HCT116 (cell line): ENCODE measurements at places on chromosomes 7 and 10.
A peak's percentile ranks its signal among the peaks of the same experiment; 100 is the strongest.

DNA sequence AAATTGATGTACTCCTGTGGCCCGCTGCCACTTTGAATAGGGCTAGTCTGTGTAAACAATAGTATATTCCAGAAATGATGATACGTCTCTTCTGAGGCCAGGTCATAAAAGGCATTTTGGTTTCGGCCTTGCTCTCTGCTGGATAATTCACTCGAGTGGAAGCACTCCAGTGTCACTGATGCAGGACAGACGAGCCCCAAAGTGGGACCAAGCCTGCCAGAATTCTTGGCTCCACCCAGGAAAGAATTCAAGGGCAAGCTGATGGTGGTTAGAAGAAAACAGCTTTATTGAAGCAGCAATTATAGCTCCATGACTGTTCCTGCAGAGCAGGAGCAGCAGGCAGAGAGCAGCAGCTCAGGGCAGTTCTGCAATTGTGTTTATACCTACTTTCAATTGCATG lies 717.6 kb downstream of the GRM8 start:
- DNase-seq, result no peak

GRCh38 chr10:88913788-88914187 lies 33.7 kb downstream of the STAMBPL1 start:
- DNase-seq, result no peak

DNA sequence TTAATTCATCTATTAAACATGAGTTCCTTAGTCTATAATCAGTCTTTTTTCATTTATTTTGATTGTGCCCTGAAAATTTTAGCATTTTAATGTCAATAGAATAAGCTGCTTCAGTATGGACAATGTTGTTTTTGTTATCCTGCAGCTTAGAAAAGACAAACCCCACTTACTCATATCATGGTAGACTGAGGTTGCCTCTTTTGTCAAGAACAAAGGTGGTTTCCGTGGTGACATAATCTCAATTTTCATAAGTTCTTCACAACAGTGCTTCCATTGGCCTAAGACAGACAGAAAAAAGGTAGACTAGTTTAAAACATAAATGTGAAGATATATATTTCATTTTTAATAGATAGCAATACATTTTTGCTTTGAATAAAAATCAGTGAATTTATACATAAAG lies 69.1 kb downstream of the RTKN2 start:
- DNase-seq, result no peak

DNA sequence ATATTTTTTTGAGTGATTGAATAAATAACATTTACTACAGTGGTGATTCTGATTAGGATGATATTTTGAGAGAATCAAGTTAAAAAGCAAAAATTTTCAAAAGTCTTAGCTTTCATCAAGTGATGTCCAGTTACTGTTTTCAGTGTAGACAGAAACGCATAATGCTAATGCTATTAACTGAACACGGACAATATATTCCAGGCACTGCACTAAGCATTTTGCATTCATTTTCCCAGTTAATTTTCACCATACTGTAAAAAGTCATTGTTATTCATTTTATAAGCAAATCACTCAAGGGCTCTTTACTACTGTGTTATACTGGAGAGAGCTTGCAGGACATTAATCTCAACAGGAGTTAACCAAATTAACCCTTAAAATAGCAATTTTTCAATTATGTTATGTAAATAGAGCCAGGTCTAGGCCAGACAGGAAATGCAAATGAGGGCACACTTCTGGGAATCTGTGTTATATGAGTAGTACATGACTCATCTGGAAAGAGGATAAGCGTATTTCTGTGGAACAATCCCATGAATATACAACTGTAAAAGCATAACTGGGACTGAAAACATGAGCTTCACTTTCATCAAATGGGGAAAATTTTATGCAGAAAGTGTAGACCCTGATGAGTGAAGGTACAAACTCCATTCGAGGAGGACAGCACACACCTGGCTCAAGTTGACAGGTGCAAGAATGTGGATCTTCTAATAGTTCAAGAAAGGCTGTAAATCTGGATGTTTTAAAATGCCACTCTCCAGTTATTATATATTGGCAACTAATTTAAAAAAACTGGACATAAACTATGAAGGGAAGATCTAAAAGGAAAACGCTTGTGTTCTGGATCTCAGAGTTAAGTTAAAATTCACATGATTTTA lies 75.4 kb downstream of the ANK3 start:
- peak; percentile 39 for DNase-seq

GRCh38 chr7:30884881-30885280 lies 26.8 kb upstream of the AQP1 start:
- no peak for DNase-seq
